ENCODE measurements at places on chromosomes 4 and X.

DNA sequence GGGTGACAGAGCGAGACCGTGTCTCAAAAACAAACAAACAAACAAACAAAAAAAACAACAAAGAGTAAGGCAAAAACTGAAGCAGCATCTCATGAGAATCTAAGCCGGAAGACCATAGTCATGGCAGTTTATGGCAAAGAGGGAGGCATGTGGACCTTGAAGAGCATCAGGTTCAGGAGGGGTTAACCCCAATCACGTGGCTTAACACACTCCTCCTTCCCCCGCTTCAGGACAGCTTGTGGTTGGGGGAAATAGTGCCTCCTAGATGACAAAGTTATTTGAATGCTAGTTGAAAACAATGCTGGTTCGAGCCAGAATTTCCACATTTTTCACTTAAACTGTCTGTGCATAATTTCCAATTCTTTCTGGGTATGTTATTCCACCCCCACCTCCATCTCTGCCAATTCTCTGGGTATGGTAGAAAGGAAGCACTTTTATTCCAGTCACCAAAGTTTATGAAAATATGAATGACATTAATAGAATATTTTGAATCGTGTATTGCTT is 11.7 kb upstream of the MAP7D3 start:
- H3K4me3 ChIP-seq: no peak overlapping the region
- no peaks in the 10 kb centered on the region for H3K36me3 ChIP-seq
- no peak overlapping the region for H3K27ac ChIP-seq
- no peaks in the 10 kb centered on the region for H3K4me1 ChIP-seq
- no peaks in the 10 kb centered on the region for H3K27me3 ChIP-seq

GRCh38 chr4:18676526-18676915 is 655.0 kb upstream of the LCORL start:
- H3K27ac ChIP-seq: no peak overlapping the region
- DNase-seq: no peak

DNA sequence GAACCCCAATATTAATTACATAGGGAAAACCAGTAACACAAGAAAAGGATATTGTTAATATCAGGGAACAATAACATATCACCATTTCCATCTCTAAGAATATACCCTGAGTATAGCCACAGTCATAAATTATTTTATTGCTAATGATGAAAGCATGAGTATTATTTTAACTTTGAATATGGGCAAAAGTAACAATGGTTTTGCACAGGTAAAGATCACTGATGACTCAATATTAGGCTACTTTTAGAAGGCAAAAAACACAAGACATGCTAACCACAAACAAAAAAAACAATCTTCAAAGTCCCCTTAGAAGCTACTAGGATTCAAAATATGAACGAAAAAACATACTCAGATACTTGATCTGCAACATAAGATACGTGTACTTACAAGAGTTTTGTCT is 36.5 kb downstream of the THOC2 start:
- H3K36me3 ChIP-seq: no peaks in the 10 kb centered on the region
- no peak overlapping the region for H3K4me3 ChIP-seq
- no peak for DNase-seq
- H3K27ac ChIP-seq: no peak overlapping the region

- H3K27ac ChIP-seq: no peak overlapping the region
- no peaks in the 10 kb centered on the region for H3K4me1 ChIP-seq
- no peaks in the 10 kb centered on the region for H3K36me3 ChIP-seq
Measured at GRCh38 chr4:163738521-163738920, 244.0 kb downstream of the TMA16 start.

- H3K4me3 ChIP-seq: no peak overlapping the region
- no peaks in the 10 kb centered on the region for H3K36me3 ChIP-seq
- no peak overlapping the region for H3K27ac ChIP-seq
- H3K4me1 ChIP-seq: no peaks in the 10 kb centered on the region
- H3K27me3 ChIP-seq: peaks cover 8% of the 10 kb centered on the region
Measured at GRCh38 chrX:10636851-10637250, 16.5 kb upstream of the MID1 start.

DNA sequence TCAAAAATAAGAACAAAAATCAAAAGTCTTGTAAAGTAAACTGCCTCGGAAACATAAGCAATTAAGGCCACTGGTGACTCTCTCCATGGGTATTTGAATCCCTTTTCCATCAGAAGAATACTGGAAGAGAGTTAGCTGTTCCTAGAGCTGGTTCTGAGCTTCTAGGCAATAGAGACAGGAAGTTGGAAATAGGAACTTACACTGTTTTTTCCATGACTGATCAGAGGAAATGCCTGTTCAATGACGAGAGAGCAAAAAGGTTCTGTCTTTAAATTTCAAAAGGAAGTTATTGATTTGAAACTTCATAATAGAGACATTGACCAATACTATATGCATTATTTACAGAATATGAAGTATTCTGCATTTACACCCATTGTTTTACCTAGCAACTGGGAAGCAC is 503.5 kb upstream of the ARX start:
- H3K27ac ChIP-seq: no peak overlapping the region
- no peaks in the 10 kb centered on the region for H3K27me3 ChIP-seq
- no peak for DNase-seq
- H3K4me3 ChIP-seq: no peak overlapping the region
- no peaks in the 10 kb centered on the region for H3K4me1 ChIP-seq
- H3K36me3 ChIP-seq: no peaks in the 10 kb centered on the region

DNA sequence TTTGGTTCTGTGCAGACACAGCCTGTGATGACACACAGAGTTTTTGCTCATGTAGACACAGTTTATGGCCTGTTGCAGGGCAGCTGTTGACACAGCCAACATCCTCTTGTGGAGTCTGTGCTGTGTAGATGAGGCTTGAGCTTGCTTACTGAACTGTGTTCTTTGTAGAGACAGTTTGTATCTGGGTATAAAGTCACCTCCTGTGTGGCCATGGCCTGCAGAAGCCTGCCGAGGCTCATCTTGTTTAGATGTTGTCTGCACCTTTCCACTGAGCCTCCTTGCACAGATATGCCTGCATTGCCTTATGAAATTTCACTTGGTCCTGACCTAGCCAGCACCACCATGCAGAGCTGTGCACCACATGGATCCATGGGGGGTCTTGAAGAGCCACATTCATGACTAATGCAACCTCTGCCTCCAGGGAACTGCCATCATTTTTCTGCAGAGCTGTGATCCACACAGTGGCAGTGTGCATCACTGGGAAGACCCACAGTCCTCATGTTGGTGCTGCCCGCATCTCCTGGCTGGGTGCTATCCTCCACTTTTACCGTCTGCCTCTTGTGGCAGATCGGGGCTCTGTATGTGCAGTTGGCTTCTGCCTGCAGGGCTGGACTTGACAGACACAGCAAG is 198.0 kb upstream of the MAMLD1 start:
- no peaks in the 10 kb centered on the region for H3K4me1 ChIP-seq

DNA sequence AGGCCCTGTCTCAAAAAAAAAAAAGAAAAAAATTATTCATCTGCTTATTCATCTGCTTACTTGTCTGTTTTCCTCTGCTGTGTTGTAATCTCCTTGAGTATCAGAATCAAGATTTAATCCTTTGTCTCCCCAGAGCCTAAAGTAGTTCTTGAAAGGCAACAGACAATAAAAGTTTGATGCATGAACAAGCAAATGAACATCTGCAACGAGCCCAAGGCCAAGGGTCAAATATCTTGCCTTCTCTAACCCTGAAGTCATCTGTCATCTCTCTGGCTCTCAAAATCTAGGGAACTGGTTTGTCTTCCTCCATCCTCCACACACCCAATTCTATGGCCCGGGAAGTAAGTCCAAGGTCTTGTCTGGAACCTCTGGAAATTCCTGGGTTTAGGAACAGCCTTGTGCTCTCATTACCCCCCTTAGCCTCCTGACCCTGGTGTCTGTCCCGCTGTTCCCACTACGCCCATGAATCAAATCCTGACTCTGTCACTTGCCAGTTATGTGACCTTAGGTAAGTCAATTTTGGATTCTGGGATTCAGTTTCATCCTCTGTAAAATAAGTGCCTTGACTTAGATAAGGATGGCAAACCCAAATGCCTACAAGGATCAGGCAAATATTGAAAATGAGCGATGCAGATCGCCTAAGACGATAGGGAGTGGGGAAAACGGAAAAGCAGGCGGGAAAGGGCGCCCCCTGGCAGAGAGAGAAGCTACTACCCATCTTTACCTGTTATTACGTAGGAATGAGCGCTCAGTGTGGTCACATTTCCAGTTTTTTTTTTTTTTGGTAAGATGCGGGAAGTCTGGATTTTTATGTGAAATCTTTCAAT is 102.7 kb upstream of the DHX15 start:
- H3K4me3 ChIP-seq: no peak overlapping the region
- DNase-seq: no peak
- peaks cover 30% of the 10 kb centered on the region for H3K27me3 ChIP-seq
- no peaks in the 10 kb centered on the region for H3K4me1 ChIP-seq

DNA sequence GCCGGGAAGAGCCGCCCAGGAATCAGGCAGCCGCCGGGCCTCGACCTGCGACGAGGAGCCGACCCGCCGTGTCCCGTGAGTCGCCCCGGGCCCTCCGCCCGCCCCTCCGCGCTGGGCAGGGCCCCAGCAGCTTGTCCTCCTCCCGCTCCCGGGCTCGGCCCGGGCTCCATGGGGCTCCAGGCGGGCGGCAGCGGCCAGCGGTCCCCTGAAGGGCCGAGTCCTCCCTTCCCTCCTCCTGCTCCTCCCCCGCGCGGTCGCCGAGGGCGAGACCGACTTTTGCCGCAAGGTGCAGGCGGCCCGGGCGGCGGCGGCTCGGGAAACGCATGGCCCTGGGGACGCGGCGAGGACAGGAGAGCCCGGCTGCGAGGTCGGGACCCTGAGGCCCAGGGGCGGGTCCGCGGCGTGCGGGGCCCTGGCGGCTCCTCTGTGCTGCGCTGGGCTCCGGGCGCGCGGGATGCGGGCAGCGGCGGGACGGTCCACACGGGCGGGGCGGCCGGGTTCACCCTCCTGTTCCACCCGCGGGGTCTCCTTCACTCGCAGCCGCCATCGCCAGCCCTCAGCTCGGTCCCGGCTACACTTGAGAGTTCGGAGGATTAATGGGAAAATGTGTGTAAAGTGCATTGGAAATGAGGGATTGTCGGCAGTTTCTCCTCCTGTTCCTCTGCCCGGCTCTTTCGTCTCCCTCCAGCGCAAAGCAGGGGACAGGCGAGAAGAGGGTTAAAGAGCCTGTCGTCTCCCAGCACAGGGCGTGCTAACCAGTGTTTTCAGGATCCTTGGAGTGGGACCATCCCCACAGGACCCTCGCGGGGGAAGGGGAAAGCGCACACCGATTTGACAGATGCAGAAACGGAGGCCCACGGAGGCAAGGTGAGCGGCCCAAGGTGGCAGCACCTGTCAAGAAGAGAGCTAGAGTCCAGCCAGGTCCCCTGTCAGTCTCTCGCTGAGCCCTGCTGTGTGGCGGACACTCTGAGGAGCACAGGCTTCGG is 16.6 kb upstream of the ZNF718 start:
- H3K4me1 ChIP-seq: peaks cover 2% of the 10 kb centered on the region
- H3K27ac ChIP-seq: no peak overlapping the region
- DNase-seq: no peak
- H3K27me3 ChIP-seq: peaks cover 63% of the 10 kb centered on the region
- H3K4me3 ChIP-seq: peak overlapping the region; percentile 2

DNA sequence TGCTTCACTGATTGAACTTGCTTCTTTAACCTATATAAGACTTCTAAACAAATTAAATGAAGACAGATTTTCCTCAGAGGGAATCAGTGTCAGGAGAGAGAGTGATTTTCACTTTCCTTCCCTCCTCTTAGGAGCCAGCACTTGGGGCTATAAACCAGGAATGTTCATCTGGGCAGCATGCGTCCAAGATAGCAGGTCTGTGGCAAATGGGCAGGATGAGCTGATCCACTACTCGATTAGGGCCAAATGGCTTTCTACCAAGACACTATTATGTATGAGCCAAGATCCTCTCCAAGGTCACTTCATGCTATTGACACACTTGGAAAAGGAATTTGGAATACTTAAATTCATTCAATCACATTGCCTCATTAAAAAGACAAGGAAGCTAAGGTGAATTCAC is 203.9 kb upstream of the GRID2 start:
- no peaks in the 10 kb centered on the region for H3K4me1 ChIP-seq
- no peaks in the 10 kb centered on the region for H3K36me3 ChIP-seq
- no peak overlapping the region for H3K27ac ChIP-seq
- no peak overlapping the region for H3K4me3 ChIP-seq

GRCh38 chr4:176500894-176501293 is 181.1 kb downstream of the SPCS3 start:
- DNase-seq: no peak
- no peak overlapping the region for H3K27ac ChIP-seq
- H3K36me3 ChIP-seq: no peaks in the 10 kb centered on the region
- no peaks in the 10 kb centered on the region for H3K4me1 ChIP-seq
- H3K4me3 ChIP-seq: no peak overlapping the region

- H3K4me3 ChIP-seq: no peak overlapping the region
- no peaks in the 10 kb centered on the region for H3K36me3 ChIP-seq
- peaks cover 7% of the 10 kb centered on the region for H3K27me3 ChIP-seq
- DNase-seq: no peak
Measured at GRCh38 chr4:140052050-140052449, 101.9 kb downstream of the MAML3 start.

DNA sequence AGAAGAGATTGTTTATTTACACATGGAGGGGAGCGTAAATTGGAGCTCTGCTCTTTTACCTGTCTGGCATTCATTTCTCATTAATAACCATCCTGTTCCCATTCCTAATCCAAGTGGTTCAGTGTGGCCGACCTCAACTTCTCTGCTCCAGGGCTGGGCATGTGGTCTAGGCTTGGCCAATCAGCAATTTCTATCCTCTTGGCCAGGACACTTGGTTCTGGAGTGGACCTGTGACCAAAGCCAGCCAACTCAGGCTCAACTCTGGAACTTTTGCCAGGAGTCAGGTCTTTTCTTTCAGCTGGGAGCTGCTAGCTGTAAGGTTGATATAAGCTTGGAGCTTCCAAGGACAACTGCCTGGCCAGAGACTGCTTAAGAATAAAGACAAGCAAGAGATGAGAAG is 15.6 kb upstream of the RASL11B start:
- no peaks in the 10 kb centered on the region for H3K27me3 ChIP-seq
- DNase-seq: no peak
- no peak overlapping the region for H3K27ac ChIP-seq

DNA sequence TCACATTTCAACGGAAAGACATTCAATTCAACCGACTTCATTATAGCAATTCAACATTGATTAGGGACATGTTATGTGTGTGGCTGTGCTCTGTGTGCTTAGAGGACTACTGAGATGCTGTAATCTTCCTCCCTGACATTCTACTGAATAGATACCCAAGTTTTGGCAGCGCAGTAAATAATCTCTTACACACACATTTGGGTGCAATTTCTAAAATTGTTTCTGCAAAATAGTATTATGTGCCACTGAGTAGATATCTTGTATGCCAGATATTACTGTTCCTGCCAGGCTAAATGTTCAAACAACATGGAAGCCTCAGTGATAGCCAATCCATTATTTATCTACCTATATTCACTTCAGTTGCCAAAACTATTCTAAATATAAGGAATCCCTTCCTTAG is 41.3 kb downstream of the RTL9 start:
- no peaks in the 10 kb centered on the region for H3K27me3 ChIP-seq
- DNase-seq: no peak
- H3K4me1 ChIP-seq: no peaks in the 10 kb centered on the region
- H3K36me3 ChIP-seq: no peaks in the 10 kb centered on the region
- no peak overlapping the region for H3K4me3 ChIP-seq

GRCh38 chr4:105784761-105785160 is 76.2 kb downstream of the GSTCD start:
- H3K27ac ChIP-seq: no peak overlapping the region
- DNase-seq: no peak
- H3K4me1 ChIP-seq: no peaks in the 10 kb centered on the region
- H3K4me3 ChIP-seq: no peak overlapping the region
- H3K36me3 ChIP-seq: peaks cover 7% of the 10 kb centered on the region

Data from stimulated activated naive B cell treated with anti-CD40 and anti-IgM and Interleukin-4, amounts not matched to agents 10 μg/mL and 1 μg/mL and 100 μg/mL, for 72 hours (primary cell).